ENCODE measurements at places on chromosomes 3 and 15. TPM values are rescaled to one million over a fixed set of nuclear protein-coding genes. Genes with fewer than 3 reads are reported as not detected.

GOLGA8N gene
- 0.26 TPM for total RNA-seq

LMAN1L gene
- not detected for total RNA-seq

C3orf49 gene
- total RNA-seq, result not detected

PYDC2 gene
- not detected for total RNA-seq

FANCD2 gene
- 85.0 TPM for total RNA-seq

THOC7 gene
- total RNA-seq, result 141 TPM

- H3K4me1 ChIP-seq, result no peaks in the 10 kb centered on the region
- H3K27me3 ChIP-seq, result no peaks in the 10 kb centered on the region
- no peak overlapping the region for H3K27ac ChIP-seq
- no peak for DNase-seq
- H3K36me3 ChIP-seq, result no peaks in the 10 kb centered on the region
These were observed 6.6 kb upstream of the ADGRG7 start for GRCh38 chr3:100602506-100603444.

GRCh38 chr15:93093765-93094164 is 4.8 kb upstream of the RGMA start:
- no peak overlapping the region for H3K27ac ChIP-seq
- no peaks in the 10 kb centered on the region for H3K36me3 ChIP-seq
- no peaks in the 10 kb centered on the region for H3K27me3 ChIP-seq

- DNase-seq, result no peak
- no peak overlapping the region for H3K4me3 ChIP-seq
- H3K36me3 ChIP-seq, result no peaks in the 10 kb centered on the region
- no peak overlapping the region for H3K27ac ChIP-seq
These were observed 544.9 kb downstream of the NSUN3 start for GRCh38 chr3:94607778-94608177.

DNA sequence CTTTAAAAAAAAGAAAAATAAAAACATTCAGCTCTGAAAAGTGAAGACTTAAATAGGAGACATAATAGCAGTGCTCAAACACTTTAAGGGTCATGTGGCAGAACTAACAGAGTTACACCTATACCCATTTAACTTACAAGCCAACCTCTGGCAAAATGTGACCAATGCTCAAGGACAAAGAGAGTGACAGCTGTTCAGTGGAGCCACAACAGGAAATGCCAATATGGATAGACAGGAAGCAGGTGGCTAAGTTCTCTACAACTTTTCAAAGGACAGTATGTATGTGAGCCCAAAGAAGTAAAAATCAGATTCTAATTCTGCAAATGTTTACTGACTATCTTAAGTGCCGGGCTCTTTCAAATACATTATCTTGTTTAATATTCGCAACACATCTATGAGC is 3.4 kb downstream of the TMCC1 start:
- no peaks in the 10 kb centered on the region for H3K27me3 ChIP-seq
- DNase-seq, result no peak
- peaks cover 7% of the 10 kb centered on the region for H3K36me3 ChIP-seq
- H3K4me1 ChIP-seq, result peaks cover 23% of the 10 kb centered on the region
- no peak overlapping the region for H3K4me3 ChIP-seq

DNA sequence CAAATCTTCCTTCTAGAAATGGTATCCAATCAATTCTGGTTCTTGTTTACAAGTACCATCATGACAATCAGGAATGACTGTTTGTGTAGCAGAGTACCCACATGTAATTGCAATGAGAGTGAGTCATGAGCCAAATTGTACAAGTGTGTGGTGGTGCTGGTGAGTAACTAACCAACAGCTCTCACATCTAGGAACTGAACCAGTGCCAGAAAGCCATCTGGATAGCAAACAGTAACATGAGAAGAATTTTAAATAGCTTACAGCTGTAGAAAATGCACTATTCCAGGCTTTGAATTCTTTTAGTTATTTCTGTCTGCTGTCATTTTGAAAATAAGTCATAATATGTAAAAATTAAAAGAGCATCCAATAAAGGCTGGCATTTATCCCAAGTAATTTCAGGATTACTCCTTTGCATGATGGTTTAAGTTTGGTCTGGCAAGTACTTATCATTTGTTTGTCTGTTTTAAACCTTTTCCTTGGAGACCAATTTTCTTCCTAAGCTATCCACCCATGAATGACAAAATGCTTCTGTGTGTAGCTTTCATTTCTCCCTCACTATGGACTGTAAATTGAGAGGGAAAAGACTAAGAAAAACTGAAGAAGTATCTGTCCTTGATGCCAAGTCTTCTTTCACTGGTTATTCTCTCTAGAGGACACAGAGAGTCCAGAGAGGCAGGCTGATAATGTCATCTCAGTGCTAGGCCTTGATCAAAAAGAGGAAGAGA is 60.0 kb downstream of the PIK3CB start:
- H3K36me3 ChIP-seq, result no peaks in the 10 kb centered on the region
- peak overlapping the region; percentile 23 for H3K27ac ChIP-seq
- DNase-seq, result no peak

DNA sequence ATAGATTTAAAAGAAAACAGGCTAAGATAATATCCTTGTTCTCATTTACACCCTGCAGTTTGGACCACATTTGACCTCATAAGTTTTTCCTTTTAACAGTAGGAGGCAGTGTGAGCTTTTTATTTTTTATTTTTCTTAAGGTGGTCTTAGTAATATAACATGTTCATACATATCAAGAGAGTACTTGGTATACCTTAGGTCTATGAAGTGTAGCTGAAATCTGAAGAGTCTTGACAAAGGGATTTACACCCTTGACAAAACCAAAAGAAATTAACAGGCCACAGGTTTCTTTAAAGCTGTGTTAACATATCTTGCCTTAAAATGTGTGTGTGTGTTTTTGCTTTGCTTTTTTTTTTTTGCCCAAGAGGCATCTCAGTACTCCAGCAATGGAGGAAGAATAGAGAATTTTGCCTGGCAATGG is 3.2 kb downstream of the RAP2B start:
- H3K4me1 ChIP-seq, result peaks cover 24% of the 10 kb centered on the region
- no peak for DNase-seq
- peak overlapping the region; percentile 97 for H3K4me3 ChIP-seq
- H3K27ac ChIP-seq, result no peak overlapping the region

DNA sequence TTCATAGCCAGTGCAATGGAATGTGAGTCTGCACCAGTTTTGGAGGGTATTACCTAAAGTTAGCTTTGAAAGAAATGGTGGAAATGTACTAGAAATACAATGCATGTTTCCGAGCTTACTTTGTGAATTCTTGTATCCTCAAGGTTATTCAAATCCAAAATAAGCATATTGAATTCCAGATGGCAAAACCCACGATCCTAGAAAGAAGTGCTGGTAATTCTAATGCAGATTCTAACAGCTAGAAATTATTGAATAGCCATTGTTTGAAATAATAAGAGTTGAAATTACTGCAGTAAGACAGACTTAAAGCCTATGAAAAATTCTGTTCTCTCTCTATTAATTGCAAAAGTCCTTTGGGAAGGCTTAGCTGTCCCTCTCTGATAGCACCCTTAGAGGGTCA is 258.4 kb downstream of the CHL1 start:
- no peak overlapping the region for H3K27ac ChIP-seq
- no peak for DNase-seq
- peaks cover 15% of the 10 kb centered on the region for H3K4me1 ChIP-seq
- no peaks in the 10 kb centered on the region for H3K36me3 ChIP-seq
- no peak overlapping the region for H3K4me3 ChIP-seq

DNA sequence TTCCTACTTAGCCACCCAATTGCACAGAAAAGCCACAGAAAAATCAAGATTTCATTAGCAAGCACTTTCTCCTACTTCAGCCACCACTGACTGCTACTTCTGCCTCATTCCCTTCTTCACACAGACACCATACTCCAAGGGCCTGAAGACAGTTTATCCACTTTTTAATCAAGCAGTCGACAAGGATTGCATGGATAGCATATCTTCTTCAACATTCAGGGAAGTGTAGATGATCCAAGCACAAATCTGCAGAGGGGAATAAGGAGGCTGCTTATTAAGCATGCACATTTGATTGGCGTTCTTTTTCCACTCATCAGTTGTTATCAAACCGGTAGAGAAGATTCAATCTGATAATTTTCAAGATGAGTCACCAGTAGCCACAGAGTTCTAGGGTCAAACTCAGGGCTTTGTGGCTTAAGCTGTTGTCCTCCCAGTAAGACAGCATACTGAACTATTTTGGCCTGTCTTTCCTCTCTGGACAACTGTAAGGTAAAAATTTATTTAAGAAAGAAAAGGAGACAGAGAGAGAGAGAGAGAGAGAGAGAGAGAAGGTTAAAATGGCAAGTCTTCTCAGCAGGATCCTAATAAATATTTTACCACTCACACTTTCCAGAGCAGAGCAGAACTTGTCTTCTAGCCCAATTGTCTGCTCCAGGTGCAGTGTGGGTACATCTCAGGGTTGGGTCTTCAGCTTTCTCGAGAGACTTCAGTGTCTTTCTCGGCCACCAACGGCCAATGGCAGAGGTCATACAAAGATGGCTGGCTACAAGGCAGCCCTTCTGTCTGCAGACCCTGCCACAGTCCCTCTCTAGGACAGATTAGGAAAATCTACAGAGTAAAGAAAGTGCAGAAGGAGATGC is 80.6 kb upstream of the BHLHE40 start:
- H3K36me3 ChIP-seq, result no peaks in the 10 kb centered on the region
- peaks cover 3% of the 10 kb centered on the region for H3K4me1 ChIP-seq
- H3K27ac ChIP-seq, result no peak overlapping the region
- DNase-seq, result no peak
- H3K27me3 ChIP-seq, result no peaks in the 10 kb centered on the region

DNA sequence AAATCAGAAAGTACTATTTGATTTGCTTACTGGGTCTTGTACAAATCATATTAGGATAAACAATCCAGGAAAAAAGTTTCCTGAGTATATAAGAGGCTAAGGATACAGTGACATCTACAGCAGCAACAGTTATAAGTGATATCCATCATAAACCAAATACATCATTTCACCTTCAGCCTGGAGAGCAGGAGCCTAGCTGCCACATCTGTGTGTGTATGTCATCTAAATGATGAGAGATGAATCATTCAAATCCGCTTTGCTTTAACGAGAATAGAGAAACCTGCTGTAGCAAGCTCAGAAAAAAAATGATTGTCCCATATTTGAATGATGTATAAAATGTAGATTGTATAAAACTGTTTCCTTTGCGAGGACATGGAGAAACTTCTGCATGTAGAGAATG is 841.4 kb downstream of the SI start:
- H3K4me3 ChIP-seq, result no peak overlapping the region
- H3K27ac ChIP-seq, result no peak overlapping the region
- no peaks in the 10 kb centered on the region for H3K27me3 ChIP-seq
- no peaks in the 10 kb centered on the region for H3K36me3 ChIP-seq

- no peaks in the 10 kb centered on the region for H3K27me3 ChIP-seq
- H3K27ac ChIP-seq, result no peak overlapping the region
- H3K36me3 ChIP-seq, result peaks cover 6% of the 10 kb centered on the region
- no peak overlapping the region for H3K4me3 ChIP-seq
These were observed 183.7 kb downstream of the RPLP1 start for GRCh38 chr15:69636169-69636915.

DNA sequence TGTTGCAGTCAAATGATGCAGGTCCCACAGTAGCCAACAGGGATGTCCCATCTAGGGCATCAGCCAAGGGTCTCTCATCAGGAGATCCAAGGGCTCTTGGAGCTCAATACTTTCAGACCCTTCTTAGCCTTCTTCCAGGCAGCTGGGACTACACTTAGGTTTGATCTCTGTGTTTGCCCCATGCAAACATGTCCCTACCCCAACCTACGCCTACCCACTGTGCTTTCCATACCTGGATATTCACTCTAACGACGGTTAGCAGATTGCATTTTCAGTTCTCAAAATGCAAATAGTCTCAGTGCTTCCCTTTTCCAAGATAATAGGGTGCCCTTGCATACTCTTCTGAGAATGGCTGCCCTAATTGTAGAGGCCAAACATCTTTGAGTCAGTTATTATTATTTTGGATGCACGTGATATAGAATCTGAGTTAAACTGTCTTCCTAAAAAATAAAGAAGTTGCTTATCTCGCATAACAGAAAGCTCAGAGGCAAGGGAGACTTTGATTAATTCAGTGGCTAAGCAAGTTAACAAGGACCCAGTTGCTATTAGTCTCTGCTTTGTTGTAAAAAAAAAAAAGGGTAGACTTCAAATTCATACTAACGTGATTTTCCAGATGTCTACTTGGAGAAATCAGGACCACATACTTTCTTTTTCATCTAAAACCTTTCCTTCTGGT is 1.0 kb upstream of the CEP70 start:
- no peak for DNase-seq
- no peak overlapping the region for H3K27ac ChIP-seq
- no peaks in the 10 kb centered on the region for H3K27me3 ChIP-seq
- H3K4me3 ChIP-seq, result no peak overlapping the region
- H3K36me3 ChIP-seq, result no peaks in the 10 kb centered on the region

- no peaks in the 10 kb centered on the region for H3K36me3 ChIP-seq
- H3K4me1 ChIP-seq, result no peaks in the 10 kb centered on the region
- H3K27ac ChIP-seq, result no peak overlapping the region
- DNase-seq, result no peak
- no peaks in the 10 kb centered on the region for H3K27me3 ChIP-seq
- H3K4me3 ChIP-seq, result no peak overlapping the region
These were observed 34.4 kb upstream of the CCDC80 start for GRCh38 chr3:112675349-112675748.

DNA sequence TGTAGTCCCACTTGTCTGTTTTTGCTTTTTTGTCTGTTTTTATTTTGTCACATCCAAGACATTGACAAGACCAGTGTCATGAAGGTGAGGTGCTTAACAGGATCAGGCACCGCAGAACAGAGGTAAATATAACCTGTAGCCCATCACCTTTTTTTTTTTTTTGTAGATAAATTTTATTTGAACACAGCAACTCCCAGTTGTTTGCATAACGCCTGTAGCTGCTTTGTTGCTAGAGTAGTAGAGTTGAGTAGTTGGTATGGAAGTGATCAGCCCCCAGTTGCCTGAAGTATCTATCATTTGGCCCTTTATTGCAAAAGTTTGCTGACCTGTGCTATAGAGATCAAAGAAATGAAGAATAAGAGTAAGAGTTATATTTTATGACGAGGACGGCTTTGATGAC is 135.0 kb downstream of the TCF12 start:
- no peaks in the 10 kb centered on the region for H3K27me3 ChIP-seq
- H3K4me1 ChIP-seq, result peaks cover 30% of the 10 kb centered on the region
- H3K4me3 ChIP-seq, result no peak overlapping the region
- no peak for DNase-seq
- H3K36me3 ChIP-seq, result no peaks in the 10 kb centered on the region

DNA sequence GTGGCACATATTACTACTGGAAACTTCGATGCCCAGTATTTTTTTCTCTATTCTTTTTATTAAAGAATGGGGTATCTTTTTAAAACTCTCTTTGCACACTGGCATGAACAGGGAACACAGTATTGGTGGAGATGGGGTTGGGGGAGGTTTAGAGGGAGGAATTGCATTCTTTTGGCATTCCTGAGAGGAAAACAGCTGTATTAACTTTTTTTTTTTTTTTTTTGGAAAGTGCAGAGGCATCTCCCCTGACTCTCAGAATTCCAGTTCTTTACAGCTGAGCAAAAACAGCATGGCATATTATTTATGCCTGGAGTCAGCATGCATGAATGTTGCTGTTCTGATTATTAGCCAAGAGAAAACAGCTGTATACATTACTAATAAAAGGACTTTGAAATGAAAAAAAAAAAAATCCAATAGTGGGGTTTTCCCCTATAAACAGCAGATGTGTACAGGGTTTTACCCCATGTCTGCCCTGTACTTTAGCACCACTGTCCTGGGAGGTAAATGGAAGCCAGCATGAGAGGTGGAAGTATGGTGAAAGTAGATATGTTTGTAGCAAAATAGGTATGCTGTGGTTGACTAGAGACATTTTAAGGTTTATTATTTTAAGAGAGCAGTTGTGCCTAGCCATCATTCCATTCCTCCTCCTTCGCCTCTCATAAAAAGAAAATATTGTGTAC is 132.2 kb downstream of the FNDC3B start:
- DNase-seq, result peak; percentile 23
- H3K27ac ChIP-seq, result no peak overlapping the region
- no peaks in the 10 kb centered on the region for H3K27me3 ChIP-seq
- peaks cover 49% of the 10 kb centered on the region for H3K4me1 ChIP-seq
- H3K4me3 ChIP-seq, result no peak overlapping the region

All from neural progenitor cell (in vitro differentiated cells).